ENCODE measurements at places on chromosomes 3 and 15. TPM values are rescaled to one million over a fixed set of nuclear protein-coding genes. Genes with fewer than 3 reads are reported as not detected.

SLC24A5 gene
- total RNA-seq = not detected

TMED3 gene
- 91.4 TPM for total RNA-seq

WDR93 gene
- total RNA-seq = 0.17 TPM

HAUS2 gene
- total RNA-seq = 33.1 TPM

ARHGEF26 gene
- 12.2 TPM for total RNA-seq
